Hematopoietic multipotent progenitor cell treated with erythropoietin and hydrocortisone succinate and interleukin-3 and kit ligand, for 6 days (in vitro differentiated cells): ENCODE measurements at places on chromosomes 12 and 14.

DNA sequence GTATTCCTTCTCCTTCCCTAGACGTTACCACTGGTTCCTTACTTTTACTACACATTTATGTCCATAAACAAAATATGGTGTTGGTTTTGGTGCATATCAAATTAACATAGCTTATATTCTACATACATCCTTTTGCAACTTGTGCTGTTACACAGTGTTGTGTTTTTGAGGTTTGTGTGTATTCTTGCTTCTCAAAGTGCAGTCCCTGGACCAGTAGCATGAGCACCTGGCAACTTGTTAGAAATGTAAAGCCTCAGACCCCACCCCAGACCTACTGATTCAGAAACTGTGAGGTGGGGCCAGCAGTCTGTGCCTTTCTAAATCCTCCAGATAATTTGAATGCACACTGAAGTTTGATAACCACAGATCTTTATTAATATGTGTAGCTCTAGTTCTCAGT, 65.9 kb downstream of the RNFT2 start:
- no peak for DNase-seq

- DNase-seq, result no peak
These were observed 3.3 kb downstream of the TBX3 start for GRCh38 chr12:114680604-114681069.

- DNase-seq, result peak; percentile 43
These were observed 981 bp downstream of the SLC48A1 start for GRCh38 chr12:47773858-47774580.

- peak; percentile 33 for DNase-seq
These were observed 216.8 kb downstream of the TTC8 start for GRCh38 chr14:89041257-89041582.

GRCh38 chr14:95498622-95499353, 17.7 kb downstream of the SYNE3 start:
- no peak for DNase-seq

- no peak for DNase-seq
These were observed 12.1 kb downstream of the SPTSSA start for GRCh38 chr14:34449819-34450541.

DNA sequence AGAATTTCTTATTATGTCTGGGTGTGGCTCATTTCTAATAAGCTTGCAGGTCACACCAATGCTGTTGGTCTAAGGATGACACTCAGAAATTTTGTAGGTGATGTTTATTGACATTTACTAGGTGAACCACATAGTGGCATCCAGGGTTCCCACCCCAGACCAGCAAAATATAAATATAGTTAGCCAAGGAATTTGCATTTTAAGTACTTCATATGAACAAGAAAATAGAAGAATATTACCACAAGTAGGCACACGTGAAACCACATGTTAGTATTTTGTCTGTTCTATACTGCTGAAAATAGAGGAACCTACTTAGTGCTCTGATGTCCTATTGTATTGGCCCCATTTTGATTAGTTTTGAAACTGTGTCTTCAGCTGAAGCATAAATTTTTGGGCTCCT, 71.1 kb downstream of the USP15 start:
- DNase-seq, result no peak

DNA sequence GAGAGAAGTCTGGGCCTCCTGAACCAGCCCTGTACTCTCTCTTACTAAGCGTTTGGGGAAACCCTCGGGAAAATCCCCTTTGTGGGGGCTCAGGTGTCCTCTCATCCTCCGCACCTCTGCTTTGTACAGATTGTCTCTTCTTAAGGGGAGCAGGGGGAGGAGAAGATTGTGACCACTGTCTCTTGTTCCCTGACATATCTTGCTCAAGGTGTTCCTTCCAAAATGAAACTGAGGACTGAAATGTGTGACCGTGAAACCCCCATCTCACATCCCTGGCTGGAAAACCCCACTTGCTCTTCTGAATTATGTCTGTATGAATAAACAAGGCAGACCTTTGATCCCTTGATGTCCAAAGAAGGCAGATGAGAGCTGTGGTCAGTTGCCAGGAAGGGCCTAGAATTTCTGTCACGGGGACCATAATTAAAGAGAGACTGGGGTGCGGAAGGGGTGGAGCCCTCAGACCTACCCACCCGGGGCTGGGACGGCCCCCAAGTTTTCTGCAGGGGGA, 369.8 kb downstream of the AACS start:
- DNase-seq, result no peak

DNA sequence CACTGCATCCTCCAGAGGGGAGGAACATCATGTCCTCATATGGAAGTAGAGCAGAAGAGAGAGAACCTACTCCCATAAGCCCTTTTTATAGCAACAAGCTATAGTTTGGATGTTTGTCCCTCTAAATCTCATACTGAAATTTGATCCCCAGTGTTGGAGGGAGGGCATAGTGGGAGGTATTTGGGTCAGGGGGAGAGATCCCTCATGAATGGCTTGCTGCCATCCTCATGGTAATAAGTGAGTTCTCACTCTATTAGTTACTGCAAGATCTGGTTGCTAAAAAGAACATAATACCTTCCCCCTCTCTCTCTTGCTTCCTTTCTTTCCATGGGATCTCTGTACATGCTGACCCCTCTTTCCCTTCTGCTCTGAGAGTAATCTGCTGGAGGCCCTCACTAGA, 93.9 kb downstream of the RPAP3 start:
- DNase-seq, result no peak

GRCh38 chr14:79791055-79791732, 420.1 kb downstream of the DIO2 start:
- DNase-seq, result no peak

DNA sequence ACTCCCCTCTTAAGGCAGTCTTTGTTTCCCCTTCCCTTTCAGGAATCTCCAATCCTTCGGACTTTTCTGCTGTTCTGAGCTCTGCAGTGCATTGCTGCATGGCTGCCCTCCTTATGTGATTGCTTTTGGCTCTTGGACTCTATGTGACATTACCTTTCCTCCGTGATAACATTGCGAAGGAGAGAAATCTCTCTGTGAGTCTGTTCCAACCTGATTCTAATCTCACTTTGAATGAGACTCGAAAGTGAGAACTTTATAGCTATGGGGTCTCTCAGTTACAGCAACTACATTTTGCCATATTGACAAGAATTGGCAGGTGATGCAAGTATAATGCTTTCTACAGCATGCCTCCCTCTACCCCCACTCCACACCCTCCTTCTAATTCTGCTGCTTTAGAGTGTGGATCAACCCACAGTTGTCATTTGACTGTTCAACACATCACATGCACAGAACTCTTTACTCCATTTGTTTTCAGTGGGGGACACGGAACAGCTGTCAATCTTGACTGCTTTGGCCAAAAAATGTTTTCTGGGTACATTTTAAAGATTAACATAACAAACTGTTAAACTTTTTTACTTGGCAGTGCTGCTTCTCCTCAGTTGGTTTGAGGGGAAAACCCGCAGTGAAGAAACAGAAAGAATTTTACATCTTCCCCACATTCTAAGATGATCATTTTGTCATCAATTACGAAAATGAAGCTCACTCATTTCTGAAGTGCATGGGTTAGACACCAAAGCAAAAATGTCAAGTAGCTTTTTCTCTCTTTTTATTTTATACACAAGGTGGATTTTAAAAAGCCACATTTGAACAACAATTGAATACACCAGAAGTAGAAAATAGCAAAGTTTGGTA, 125.5 kb upstream of the RMST start:
- no peak for DNase-seq

DNA sequence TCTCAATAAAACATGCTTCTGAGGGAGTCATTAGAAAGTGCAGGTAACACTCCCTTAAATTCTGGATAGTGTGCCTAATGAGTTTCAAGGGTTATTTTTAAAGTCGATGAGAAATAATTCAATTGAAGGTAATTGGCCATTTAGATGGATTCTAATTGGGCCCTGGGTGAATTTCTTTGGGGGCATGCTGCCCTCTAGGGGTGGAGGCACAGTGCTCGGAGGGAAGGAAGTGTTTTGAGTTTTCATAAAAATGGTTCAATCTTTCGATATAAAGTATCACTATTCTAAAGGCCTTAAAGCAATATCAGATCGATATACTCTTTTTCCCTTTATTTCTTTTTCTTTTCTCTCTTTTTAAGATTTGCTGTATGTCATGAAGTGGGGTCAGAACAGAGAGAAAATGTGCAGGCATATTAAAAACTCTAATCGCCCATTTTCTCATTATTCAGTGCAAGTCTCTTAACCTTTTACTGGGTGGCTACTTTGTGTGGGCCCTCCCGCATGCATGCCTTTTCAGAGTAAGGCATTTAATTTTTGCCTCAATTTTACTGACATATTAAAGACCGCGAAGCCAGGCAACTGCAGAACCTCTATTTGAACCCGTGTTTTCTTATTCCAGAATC, 25.5 kb downstream of the NKX2-8 start:
- peak; percentile 53 for DNase-seq

- no peak for DNase-seq
These were observed 6.5 kb downstream of the NUBPL start for GRCh38 chr14:31567655-31568054.

DNA sequence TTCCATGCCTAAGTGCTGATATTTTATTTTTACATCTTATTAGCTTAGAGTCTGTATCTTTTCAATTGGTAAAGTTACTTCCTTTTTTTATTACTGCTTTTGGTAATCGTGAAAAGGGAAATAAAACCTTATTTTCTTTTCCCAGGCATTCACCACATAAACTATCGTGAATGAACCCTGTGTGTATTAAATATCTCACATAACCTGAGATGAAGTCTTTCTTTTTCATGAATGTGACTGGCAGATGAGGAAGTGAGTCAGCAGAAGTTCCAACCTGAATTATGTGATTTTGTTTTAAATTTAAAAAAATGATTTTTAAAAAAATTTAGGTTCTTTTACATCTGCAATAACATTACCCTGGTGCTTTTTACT, 26.0 kb downstream of the MYBPC1 start:
- DNase-seq, result peak; percentile 20

GRCh38 chr14:101845896-101846295, 84.4 kb downstream of the PPP2R5C start:
- no peak for DNase-seq

GRCh38 chr12:15688202-15688736, 100.9 kb downstream of the EPS8 start:
- DNase-seq, result peak; percentile 53

DNA sequence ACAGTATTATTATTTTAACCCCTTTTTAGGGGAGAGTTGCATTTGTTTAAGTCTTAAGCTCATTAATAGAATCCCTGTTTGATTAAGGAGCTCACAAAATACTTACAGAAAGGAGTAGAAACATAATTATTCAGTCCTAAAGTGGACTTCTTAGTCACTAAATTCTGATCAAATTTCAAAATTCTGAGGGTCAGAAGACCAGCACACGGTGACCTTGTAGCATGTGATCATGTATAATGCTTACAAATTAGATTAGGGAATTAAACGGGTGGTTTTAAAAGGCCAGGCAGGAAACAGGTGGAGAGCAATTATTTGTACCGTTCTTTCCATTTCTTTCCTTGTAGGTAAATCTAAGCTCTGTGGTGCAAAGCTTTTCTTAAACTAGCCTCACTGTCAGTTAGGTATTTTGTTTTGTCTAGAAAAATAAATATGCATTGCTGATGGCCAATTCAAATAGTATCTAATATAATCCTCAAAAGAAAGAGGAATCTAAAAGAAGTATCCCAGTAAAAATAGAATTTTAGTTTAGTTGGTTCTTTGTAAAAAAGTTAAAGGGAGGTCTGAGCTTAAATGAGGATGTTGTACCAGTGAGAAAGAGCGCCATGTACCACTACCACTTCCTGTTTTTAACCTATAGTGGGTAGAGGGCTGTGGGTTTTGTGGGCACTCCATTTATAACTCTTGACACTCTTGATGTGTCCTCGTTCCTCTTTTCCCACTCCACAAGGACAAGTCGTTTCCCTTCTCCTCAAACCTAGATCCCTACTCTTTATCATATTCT, 51.1 kb downstream of the SLC38A1 start:
- DNase-seq, result peak; percentile 78

GRCh38 chr14:53109105-53110041, 43.8 kb downstream of the DDHD1 start:
- peak; percentile 81 for DNase-seq

DNA sequence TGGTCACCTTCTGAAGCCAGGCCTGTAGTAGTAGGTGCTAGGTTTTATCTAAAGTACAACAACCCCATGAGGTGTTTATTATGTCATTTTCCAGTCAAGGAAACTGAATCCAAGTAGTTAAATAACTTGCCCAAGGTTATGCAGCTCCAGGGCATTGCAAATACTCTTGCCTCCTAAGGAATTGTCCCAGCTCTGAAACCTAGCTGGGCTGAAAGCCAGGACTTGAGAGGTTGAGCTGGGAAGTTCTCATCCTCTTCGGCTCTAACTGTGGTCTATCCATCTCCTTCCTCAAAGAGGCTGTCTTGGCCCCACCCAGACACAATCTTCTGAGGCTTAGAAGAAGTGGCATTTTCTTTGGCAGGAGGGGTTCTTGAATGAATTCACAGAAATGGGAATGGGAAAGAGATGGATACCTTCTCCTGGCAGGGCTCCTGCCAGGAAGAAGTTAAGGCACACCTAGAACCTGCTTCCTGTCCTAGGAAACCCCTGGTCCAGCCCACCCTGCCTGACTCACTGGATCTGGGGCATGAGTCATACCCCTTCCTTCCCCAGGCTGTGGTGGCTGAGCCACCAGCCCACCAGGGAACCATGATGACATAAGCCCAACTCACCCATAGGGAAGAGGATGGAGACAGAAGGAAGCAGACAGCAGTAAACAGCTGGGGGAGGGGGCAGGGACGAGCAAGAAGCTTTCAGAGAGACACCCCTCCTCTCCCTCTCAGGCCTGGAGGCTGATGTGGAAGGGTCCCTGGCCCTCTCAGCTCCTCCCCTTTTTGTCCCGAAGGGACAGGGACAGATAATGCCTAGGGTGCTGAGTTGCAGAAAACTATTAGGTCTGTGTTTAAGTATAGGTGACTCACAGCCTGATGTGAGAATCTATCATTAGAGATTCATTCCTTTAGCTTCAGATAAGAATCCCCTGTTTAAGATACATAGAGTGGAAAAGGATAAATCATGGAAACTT, 2.1 kb upstream of the PLEK2 start:
- DNase-seq, result peak; percentile 59

DNA sequence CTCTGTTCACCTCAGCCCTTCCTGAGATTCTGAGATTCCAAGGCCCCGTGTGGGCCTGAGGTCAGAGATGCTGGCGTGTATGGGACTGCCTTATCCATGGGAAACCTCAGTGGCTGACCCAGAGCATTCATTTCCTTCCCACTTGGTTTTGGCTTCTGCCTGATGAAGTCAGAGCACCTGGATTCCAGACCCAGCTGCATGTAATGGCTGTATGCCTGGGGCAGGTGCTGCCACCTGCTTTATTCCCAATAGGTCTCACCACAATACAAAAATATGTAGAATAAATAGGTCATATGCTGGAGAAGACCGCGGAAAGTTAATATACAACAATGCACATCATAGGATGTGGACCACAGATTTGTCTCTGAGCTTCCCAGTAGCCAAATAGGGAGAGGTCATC, 25.6 kb downstream of the FIGNL2 start:
- no peak for DNase-seq
